Type B pancreatic cell (in vitro differentiated cells): ENCODE measurements at places on chromosomes 6 and 20. TPM values are rescaled to one million over a fixed set of nuclear protein-coding genes. Genes with fewer than 3 reads are reported as not detected.

Gene MROH8
- total RNA-seq: 2.5 and 4.8 TPM in 2 replicates

Gene SLPI
- 35.7 and 73.6 TPM in 2 replicates for total RNA-seq

Gene CD93
- total RNA-seq: 0.05 TPM in 1 of 2 replicates, not detected in the other

Gene EGFL8
- 27.1 and 35.8 TPM in 2 replicates for total RNA-seq

Gene GSTA3
- total RNA-seq: not detected in 2 replicates

Gene BHLHE23
- not detected in 2 replicates for total RNA-seq

Gene PRL
- total RNA-seq: 0.48 TPM in 1 of 2 replicates, not detected in the other

Gene OR2H1
- not detected in 2 replicates for total RNA-seq

Gene NKAIN2
- total RNA-seq: 0.81 and 1.7 TPM in 2 replicates

Gene ULBP3
- total RNA-seq: 4.4 and 12.4 TPM in 2 replicates

Gene FAM217A
- not detected in 2 replicates for total RNA-seq

Gene TRIM15
- 0.92 and 1.4 TPM in 2 replicates for total RNA-seq

Gene CCM2L
- 0.19 and 0.63 TPM in 2 replicates for total RNA-seq

Gene FRK
- total RNA-seq: 6.2 and 13.2 TPM in 2 replicates

Gene SMLR1
- 0.53 and 1.3 TPM in 2 replicates for total RNA-seq

Gene PPP1R16B
- 0.31 TPM in 1 of 2 replicates, not detected in the other for total RNA-seq

Gene PARD6B
- 27.7 and 50.0 TPM in 2 replicates for total RNA-seq

Gene SYCP2L
- total RNA-seq: 4.9 and 6.9 TPM in 2 replicates

Gene ECI2
- 46.2 and 62.9 TPM in 2 replicates for total RNA-seq

Gene TRIM10
- total RNA-seq: 0.17 TPM in 1 of 2 replicates, not detected in the other

Gene TCP11
- total RNA-seq: not detected in 2 replicates

Gene TPBG
- 16.9 and 168 TPM in 2 replicates for total RNA-seq

Gene ULBP1
- 0.48 and 8.2 TPM in 2 replicates for total RNA-seq

Gene ETV7
- 1.7 and 3.3 TPM in 2 replicates for total RNA-seq

Gene SLC2A4RG
- total RNA-seq: 52.6 and 75.6 TPM in 2 replicates

Gene MAP7
- total RNA-seq: 17.8 and 45.4 TPM in 2 replicates

Gene SPINT4
- not detected in 2 replicates for total RNA-seq

Gene NKX2-4
- not detected in 2 replicates for total RNA-seq

Gene MAS1
- not detected in 2 replicates for total RNA-seq

Gene ZC2HC1B
- 0.34 TPM in 1 of 2 replicates, not detected in the other for total RNA-seq

Gene FILIP1
- 2.0 and 5.0 TPM in 2 replicates for total RNA-seq

Gene MOXD1
- 3.7 and 22.0 TPM in 2 replicates for total RNA-seq

Gene FOXF2
- total RNA-seq: 2.1 and 8.1 TPM in 2 replicates

Gene GLP1R
- total RNA-seq: 1.6 and 4.3 TPM in 2 replicates

Gene SPATA25
- total RNA-seq: 2.6 and 4.2 TPM in 2 replicates

Gene IL20RA
- 0.90 and 1.7 TPM in 2 replicates for total RNA-seq

Gene APOM
- 11.2 and 20.9 TPM in 2 replicates for total RNA-seq

Gene OXT
- total RNA-seq: 1.2 TPM in 1 of 2 replicates, not detected in the other

Gene B3GALT4
- 10.1 and 22.2 TPM in 2 replicates for total RNA-seq

Gene EYS
- total RNA-seq: 1.5 and 3.0 TPM in 2 replicates

Gene C2
- 2.2 and 3.6 TPM in 2 replicates for total RNA-seq

Gene PSORS1C1
- total RNA-seq: not detected in 2 replicates

Gene PAX1
- 0.43 and 2.7 TPM in 2 replicates for total RNA-seq
